ENCODE measurements at places on chromosomes 3 and 15. TPM values are rescaled to one million over a fixed set of nuclear protein-coding genes. Genes with fewer than 3 reads are reported as not detected.

DNA sequence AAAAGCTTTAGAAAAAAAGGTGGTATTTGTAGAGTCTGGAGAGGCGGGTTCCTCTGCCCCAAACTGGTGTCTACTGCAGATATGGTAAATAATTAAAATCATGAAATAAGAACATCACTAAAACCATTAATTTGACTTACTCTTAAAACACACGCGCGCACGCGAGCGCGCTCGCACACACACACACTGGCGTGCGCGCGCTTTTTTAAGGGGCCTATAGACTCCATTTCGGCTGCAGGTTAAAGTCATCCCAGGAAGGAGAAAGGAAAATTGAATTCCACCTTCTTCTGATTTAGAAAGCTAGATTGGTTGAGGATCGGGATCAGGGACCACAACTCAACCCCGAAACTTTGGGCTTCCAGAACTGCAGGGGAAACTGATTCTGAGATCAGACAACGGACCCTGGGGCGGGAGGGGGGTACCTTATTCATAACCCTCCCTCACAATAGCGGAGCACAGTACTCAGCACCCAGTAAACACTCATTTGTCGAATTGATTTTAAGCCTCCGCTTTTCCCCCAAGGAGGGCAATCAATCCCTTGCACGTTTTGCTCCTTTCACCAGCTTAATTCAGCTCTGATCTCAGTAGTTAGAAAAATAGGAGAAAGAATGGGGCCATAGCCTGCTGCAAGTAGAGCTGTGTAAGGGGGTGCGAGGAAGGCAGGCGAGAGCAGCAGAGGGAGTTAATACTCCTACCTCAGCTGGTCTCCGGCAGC lies 509 bp upstream of the LRRC3B start:
- DNase-seq, result no peak

The GRAMD1C gene
- not detected for total RNA-seq

The KIAA1143 gene
- 47.4 TPM for total RNA-seq

The GOLGA6D gene
- not detected for total RNA-seq

The SLC12A1 gene
- not detected for total RNA-seq

GRCh38 chr3:137738710-137739109 lies 25.4 kb upstream of the SOX14 start:
- DNase-seq, result no peak

- DNase-seq, result no peak
These were observed 2.0 kb downstream of the DCUN1D1 start for GRCh38 chr3:182978387-182978786.

The CLASP2 gene
- total RNA-seq, result 65.3 TPM

GRCh38 chr3:194306109-194306686 lies 44.9 kb downstream of the CPN2 start:
- DNase-seq, result peak; percentile 90

GRCh38 chr3:8529181-8529637 lies 27.6 kb downstream of the LMCD1 start:
- DNase-seq, result no peak

The CHDH gene
- 0.62 TPM for total RNA-seq

GRCh38 chr15:83762367-83762766 lies 108.4 kb downstream of the ADAMTSL3 start:
- DNase-seq, result no peak

GRCh38 chr3:126957776-126958637 lies 24.9 kb upstream of the PLXNA1 start:
- DNase-seq, result no peak

DNA sequence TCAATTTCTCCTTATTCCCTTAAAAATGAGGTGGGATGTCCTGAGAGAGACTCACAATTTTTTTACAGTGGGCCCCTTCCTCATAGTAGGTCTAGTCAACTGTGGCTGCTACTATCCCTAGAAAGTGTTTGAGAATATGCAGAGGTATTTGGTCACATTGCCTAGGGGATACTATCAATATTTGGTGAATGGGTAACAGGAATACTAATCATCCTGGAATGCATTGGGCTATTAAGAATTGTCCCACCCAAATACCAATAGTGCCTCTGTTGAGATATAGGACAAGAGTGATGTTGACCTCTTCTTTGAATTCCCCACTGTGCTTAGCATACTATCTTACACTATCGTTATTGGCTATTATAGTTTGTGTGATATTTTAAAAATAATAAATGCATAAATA lies 389.4 kb downstream of the DIPK2A start:
- DNase-seq, result no peak

The CFAP91 gene
- 0.26 TPM for total RNA-seq

DNA sequence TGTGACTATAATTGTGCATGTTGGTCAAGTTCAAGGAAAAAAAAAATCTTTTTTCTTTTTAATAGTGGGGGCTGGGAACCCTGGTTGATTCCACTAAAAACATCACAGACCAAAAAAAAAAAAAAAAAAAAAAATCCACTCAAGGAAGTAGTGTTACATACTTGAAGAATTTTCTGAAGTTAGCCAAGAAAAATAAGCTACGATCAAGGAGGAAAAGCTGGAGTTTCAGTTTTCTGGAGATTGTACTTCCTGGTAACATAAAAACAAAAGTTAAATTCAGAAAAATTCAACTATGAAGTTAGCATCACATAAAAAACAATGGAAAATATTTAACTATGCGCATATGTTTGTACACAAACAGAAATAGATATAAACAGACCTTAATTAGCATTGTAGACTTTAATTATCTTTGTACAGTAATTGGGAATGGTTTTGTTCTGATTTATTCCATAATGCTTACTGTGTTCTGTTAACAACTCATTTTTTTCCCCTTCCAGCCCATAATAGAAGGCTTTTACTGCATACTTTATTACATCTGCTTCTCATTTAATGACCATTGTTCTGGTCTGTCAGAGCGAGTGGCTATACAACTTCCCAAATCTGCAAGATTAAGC lies 194.3 kb downstream of the RORA start:
- DNase-seq, result no peak

- DNase-seq, result peak; percentile 79
These were observed 105.7 kb upstream of the TRPM1 start for GRCh38 chr15:31207246-31207645.

GRCh38 chr15:75031848-75032247 lies 8.5 kb downstream of the PPCDC start:
- DNase-seq, result no peak

GRCh38 chr15:52787123-52787503 lies 3.0 kb downstream of the ONECUT1 start:
- no peak for DNase-seq

DNA sequence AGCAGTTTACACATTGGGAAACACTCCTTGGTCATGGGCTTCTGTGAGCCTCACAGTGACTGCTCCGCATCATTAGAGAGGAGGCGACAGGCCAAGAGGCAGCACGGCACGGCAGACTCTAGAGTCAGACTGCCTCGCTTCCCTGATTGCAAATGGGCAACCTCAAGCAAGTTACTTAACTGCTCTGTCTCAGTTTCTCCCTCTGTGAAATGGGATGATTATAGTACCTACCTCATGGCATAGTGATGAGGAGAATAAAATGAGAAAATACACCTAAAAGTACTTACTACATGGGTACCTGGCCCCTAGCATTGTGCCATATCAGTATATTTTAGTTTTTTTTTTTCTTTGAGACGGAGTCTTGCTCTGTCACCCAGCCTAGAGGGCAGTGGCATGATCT lies 4.0 kb upstream of the RCCD1 start:
- no peak for DNase-seq

DNA sequence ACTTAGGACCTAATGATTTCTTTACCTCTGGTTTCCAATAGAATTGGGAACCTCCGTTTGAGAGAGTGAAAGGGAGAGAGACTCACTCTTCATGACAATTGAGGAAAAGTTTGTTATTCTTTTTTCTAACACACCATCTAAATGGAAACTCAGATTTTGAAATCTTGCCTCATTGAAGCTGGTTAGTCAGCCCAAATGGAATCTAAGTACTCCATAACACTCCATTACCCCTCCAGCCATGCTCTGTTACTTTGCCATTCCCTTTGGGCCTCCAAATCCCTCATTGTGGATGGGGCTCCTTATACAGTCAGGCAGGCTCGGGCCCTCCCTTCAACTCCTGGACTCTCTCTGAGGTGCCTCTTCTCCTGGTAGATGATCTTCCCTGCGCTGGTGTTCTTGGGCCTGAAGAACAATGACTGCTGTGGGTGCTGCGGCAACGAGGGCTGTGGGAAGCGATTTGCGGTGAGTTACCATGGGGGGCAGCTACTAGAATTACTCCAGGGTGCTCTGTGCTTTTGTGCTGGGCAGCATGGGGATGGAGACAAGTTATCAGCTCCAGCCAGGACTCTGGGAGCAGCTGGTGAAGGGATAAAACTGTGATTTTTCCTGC lies 1.1 kb downstream of the TM4SF4 start:
- DNase-seq, result no peak

GRCh38 chr15:75561888-75562287 lies 17.2 kb downstream of the PTPN9 start:
- DNase-seq, result no peak

DNA sequence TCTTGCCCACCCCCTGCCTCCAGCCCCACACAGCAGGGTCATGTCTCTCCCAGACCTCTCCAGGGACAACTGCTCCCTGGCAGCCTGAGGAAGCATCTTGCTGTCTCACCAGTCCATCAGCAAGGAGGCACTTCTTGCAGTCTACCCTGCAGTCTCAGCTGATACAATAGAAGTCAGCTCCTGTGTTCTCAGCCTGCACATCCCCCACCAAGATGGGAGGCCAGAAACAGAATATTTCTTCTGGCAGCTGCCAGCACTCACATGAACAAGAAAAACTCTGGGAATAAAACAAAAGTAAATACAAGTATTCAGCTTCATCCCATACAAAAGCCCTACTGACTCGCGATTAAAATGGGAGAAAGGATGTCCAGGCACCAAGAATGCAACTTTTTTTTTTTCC lies 457.4 kb upstream of the PROK2 start:
- no peak for DNase-seq

The PLOD2 gene
- total RNA-seq, result 2.0 TPM

- no peak for DNase-seq
These were observed 95.7 kb downstream of the ROBO1 start for GRCh38 chr3:79672075-79672474.

The KNL1 gene
- total RNA-seq, result 25.3 TPM

DNA sequence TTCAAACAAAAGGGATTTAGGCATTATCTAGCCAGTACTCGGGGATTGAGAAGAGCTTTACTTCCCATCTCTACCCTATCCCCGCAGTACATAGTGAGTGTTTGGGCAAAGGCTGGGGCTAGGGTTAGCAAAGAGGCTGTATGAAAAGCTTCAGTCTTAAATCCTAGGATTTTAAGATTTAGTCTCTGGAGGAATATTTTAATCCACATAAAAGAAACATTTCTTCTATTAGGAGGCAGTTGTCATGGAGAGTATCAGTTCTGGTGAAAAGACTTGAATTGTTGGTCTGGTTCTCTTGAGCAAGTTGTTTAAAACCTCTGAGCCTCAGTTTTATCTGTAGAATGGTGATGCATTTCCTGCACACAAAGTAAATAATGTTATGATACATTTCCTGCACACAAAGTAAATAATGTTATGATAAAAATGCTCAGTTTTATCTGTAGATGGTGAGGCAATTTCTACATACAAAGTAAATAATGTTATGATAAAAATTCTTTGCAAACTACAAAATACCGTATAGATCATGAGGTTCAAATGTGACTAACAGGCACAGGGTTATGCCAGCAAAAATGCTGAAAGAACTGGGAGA lies 53.9 kb upstream of the ZBED2 start:
- no peak for DNase-seq

GRCh38 chr15:40240619-40241221 lies 1.9 kb downstream of the PAK6 start:
- no peak for DNase-seq

GRCh38 chr3:143443851-143444331 lies 324.3 kb downstream of the CHST2 start:
- DNase-seq, result peak; percentile 74

DNA sequence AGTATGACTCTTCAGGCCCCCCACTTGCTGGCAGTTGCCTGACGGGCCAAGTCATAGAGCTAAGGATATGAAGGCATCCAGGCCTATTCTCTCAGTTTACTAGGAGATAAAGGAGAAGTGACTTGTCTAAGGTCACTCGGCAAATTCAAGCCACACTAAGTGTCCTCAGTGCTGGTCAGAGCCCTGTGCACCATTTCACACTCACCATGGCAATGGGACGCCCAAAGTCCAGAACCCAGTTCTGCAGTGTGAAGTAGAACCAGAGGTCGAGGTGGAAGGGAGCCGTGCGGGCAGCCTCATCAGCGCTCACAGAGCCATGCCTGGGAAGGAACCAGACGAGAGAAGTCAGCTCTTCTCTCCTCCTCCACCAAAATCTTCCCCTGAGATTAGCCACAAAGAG lies 11.2 kb downstream of the CLN6 start:
- no peak for DNase-seq

The A4GNT gene
- total RNA-seq, result not detected

DNA sequence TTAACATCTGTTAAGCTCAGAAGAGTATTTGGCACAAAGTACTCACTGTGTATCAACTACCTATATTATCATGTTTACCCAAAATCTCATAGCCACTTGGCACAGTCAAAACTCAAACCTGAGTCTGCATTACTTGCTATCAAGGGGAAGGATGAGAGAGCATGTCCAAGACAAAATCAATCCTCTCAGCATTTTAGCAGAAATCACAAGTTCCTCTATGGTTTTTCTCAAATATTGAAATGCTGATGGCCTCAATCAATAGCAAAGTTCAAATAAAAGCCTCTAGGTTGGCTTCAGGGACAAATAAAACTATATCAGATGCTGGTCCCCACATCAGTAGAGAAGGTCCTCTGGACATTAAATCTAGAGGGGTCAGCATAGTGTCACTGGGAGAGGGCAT lies 14.3 kb downstream of the TBC1D2B start:
- DNase-seq, result no peak

GRCh38 chr15:98771541-98771940 lies 123.2 kb downstream of the IGF1R start:
- DNase-seq, result no peak

- no peak for DNase-seq
These were observed 66.0 kb upstream of the GCNT3 start for GRCh38 chr15:59545573-59545972.

DNA sequence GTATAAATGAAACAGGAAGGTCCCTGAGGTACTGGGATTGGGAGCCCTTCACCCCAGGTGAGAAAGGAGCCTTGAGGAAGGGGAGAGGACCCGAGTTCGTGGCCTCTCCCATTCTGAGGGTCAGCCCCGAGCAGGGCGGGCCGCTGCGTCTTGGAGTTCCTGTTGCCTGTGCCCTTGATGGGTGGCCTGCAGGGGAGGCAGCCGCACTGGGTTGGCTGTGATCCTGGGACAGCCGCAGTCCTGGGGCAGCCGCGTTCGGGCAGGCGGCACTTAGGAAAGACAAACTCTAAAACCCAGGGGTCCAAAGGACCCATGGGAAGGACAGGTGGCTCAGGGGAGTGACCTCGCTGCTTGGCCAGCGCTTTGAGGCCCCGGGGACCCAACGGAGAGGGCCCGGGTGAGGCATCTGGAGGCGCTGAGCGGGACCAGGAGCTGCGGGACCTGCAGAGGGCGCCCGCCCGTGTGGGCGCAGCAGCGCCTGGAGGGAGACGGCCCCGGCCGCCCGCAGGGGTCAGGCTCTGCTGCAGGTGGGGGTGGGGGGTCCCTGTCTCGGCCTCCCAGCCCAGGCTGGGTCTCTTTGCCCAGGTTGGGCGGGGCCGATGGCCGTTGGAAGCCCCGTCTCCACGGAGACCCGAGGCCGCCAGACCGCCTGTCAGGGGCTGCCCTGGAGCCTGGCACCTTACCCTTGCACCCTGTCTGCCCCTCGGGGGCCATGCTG lies 65.1 kb downstream of the HMCES start:
- DNase-seq, result peak; percentile 74

The TMCC1 gene
- total RNA-seq, result 21.0 TPM

- DNase-seq, result no peak
These were observed 48.1 kb upstream of the CRBN start for GRCh38 chr3:3227640-3228039.

GRCh38 chr15:43930556-43930955 lies 103.8 kb downstream of the WDR76 start:
- DNase-seq, result no peak

The TRIM71 gene
- total RNA-seq, result 0.05 TPM

The CIB2 gene
- 1.5 TPM for total RNA-seq
